ENCODE measurements at places on chromosomes 6 and 20.

DNA sequence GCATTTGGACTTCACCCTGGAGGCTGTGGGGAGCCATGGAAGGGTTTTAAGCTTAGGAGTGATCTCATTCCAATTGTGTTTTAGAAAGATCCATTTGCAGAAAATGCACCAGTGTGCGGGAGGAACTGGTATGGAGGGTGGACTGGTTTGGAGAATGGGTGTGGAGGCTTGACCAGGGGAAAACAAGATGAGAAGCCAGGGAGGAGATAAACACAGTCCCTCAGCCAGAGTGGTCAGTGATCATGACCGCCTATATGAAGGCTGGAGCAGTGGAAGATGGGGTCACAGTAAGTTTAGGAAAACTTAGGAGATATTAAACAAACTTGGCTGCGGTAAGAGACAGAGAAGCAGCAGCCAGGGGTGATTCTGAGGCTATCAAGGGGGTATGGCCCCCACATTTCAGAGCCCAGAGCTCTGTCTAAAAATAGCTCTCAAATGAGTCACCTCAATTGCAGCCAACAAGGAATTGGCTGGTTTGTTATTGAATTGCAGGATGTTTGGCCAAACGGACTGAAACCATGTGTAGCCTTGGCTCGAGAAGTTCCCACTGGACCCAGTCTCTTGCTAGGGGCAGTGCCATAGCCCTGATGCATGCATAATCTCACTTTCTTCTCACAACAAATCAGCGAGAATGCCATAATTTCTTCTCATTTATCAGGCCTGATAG, 159.9 kb upstream of the TOP1 start:
- no peak for DNase-seq

- no peak for DNase-seq
Observed at GRCh38 chr6:15363523-15364400, 117.9 kb downstream of the JARID2 start.

- DNase-seq: no peak
Observed at GRCh38 chr20:58227391-58228102, 906 bp downstream of the ANKRD60 start.

GRCh38 chr6:9252799-9253198, 817.5 kb upstream of the SLC35B3 start:
- no peak for DNase-seq

GRCh38 chr6:43836507-43837240, 66.7 kb downstream of the VEGFA start:
- no peak for DNase-seq

GRCh38 chr20:1667502-1668085, 10.0 kb upstream of the SIRPG start:
- DNase-seq: no peak

- DNase-seq: no peak
Observed at GRCh38 chr6:107121964-107122495, 6.7 kb upstream of the BEND3 start.

- DNase-seq: no peak
Observed at GRCh38 chr6:159854959-159855358, 35.8 kb upstream of the MAS1 start.

- no peak for DNase-seq
Observed at GRCh38 chr6:42088101-42088591, 37.8 kb downstream of the TAF8 start.

Measured in stimulated activated CD4-positive, alpha-beta T cell treated with anti-CD3 and anti-CD28 coated beads, Interleukin-1b, Interleukin-23, amount 100 ng/mL, for 24 hours (primary cell).